ENCODE measurements at places on chromosomes 4 and X.

- no peak for DNase-seq
Measured at GRCh38 chr4:75919920-75920319, 17.7 kb upstream of the PPEF2 start.

DNA sequence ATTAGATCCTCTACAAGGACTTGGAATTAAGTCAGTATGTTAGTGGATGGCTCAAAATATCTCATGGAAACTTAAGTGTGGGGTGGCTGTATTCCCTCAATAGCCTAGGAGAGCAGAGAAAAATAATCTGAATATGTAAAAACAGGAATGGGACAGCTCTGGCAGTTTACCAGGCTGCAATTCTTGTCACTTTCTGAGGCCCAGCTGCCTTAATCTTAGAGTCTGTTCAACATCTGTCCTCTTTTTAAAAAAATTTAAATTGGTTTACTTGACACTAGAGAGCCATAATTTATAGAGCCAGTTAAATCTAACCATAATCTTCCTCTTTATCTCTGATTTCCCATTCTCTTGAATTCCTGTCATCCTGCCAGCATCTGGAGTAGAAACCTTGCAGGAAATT, 109.2 kb upstream of the CXCL13 start:
- DNase-seq: no peak

DNA sequence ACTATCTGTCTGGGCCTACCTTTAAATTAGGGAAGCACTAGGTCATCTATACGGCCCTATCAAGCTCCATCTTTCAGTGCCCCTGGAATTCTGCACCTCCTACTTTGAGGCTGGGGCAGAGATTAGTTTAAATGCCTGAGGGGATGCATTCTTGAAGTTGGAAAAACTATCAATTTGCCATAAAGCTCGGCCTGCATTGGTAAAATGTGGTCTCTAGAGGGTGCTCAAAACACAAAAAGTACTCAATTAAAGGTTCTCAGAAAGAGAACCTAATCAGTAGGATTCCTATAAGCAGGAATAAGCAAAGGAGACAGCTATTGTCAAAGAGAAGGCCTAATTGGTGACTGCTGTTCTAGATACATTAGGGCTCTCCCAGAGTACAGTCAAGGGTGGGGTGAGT, 111.7 kb downstream of the AMER1 start:
- no peak for DNase-seq

DNA sequence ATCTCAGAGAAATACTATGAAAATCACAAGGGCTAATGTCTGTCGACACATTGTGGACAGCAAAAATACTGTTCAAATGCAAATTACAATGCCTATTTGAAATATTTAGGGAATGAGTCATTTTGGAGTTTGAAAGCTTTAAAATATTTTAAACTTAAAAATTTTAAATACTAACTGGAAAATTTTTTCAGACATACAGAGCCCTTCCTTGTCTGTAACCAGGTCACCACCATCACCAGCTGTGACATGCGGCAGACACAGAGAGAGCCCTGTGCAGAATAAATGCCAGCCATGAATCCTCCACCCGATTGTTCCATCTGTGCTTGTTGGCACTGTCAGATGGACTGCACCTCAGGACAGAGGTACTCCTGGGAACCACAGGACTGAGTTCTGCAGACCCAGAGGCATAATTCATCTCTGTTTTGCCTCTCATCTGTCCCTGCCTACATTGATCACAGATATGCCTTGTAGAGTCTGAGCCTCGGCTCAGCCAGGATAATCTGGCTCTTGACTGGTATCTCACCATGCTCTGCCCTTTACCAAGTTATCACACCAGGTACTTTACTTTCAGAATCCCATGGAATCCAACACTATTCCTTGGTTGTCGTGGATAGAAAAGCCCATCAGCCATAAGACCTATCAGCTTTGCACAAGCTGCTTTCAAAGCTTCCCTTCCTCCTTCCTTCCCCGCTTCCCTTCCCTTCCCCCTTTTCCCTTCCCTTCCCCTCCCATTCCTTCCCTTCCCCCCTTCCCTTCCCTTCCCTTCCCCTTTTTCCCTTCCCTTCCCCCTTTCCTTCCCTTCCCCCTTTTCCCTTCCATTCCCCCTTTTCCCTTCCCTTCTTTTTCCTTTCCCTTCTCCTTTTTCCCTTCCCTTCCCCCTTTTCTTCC, 67.2 kb downstream of the TBC1D9 start:
- no peak for DNase-seq
